ENCODE measurements at places on chromosomes 7 and 10. TPM values are rescaled to one million over a fixed set of nuclear protein-coding genes. Genes with fewer than 3 reads are reported as not detected.

GRCh38 chr7:149257146-149257545 lies 4.8 kb upstream of the ZNF783 start:
- DNase-seq = no peak

DNA sequence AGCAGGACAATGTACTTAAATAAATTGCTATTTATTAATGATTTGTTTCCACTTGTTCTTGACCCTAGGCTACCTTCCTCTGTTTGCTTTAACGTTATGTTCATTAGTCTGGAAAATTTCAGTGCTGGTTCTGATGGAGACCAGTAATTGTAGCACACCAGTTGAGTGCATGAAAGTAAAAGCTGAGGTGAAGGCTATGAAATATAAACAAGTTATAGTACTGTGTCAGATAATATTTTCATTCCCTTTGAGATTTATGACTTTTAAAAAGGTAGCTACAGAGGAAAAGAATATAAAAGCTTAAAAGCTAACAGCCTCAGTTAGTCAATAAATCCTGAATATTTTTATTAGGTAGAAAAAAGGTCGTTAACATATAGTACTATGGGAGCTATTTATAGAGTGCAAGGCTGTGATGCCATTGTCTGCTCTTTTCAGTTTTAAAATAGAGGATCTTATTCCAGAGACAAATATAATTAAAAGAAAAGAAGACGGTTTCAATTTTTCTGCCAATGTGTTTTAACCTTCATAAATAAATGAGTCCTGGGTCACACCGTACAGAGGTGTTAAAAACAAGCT lies 351.8 kb upstream of the ETV1 start:
- DNase-seq = no peak

DGKI gene
- 4.0 TPM for total RNA-seq

TSPAN12 gene
- 2.3 TPM for total RNA-seq

- no peak for DNase-seq
Measured at GRCh38 chr7:117217106-117218035, 105.5 kb downstream of the WNT2 start.

- no peak for DNase-seq
Measured at GRCh38 chr7:52260046-52260665, 775.3 kb upstream of the POM121L12 start.

DNA sequence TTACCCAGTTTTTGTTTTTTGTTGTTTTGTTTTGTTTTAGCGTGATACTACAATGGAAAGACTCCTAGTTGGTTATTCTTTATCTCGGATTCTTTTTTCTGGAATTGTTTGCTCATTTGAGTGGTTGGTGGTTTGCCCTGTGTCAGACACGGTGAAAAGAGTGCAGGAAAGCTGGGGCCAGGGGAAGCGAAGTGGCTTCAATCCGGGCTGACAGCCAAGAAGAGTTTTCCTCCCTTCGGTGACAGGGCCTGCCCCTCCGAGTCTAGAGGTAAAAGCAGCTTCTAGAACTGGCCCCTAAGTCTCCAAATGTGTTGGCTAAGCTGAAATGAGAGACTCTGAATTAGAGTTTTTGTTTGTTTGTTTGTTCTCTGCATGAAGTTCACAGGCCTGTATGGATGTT lies 5.7 kb upstream of the AP5Z1 start:
- no peak for DNase-seq

GRCh38 chr7:94183289-94183749 lies 179.2 kb upstream of the BET1 start:
- DNase-seq = peak; percentile 99

- no peak for DNase-seq
Measured at GRCh38 chr10:60921633-60922032, 22.4 kb downstream of the RHOBTB1 start.

DNA sequence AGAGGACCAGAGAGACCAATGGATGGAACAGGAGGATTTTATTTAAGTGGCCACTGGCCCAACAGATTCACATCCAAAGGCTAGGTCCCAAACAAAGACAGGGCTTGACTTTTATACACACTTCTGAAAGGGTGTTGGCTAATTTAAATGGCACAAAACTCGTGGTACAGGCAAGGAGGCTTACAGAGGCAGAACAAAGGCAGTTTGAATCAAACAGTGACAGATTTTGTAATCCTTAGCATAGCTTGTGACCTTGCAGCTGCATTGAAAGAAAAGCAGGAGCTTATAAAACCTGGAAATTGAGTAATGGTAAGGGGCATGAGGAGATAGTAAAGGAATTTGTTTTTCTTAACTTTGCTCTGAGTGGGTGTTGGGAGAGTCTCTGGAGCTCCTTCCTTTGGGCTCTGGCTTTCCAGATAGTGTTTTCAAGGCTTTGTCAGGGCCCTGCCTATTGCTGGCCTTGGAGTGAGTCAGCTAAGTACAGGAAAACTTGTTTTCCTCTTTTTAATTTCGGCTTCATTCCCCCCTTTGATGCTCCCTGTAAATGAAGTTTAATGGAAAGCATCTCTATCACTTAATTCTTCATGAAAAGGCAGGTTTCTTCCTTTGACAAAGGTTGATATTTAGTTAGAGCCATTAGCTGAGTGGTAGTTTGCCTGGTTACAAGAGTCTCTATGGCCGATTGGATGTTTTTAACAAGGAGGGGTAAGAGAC lies 96.9 kb downstream of the TRIM24 start:
- DNase-seq = peak; percentile 6

GRCh38 chr7:22731766-22732165 lies 4.8 kb downstream of the IL6 start:
- DNase-seq = no peak

All from RPMI7951 (cell line).